SJSA1 (cell line): ENCODE measurements at places on chromosomes 4 and X.
A peak's percentile ranks its signal among the peaks of the same experiment; 100 is the strongest.

GRCh38 chr4:13938299-13938698 is 310.8 kb upstream of the BOD1L1 start:
- H3K36me3 ChIP-seq = no peaks in the 10 kb centered on the region
- H3K4me3 ChIP-seq = no peak overlapping the region
- no peak for DNase-seq
- H3K27ac ChIP-seq = no peak overlapping the region

DNA sequence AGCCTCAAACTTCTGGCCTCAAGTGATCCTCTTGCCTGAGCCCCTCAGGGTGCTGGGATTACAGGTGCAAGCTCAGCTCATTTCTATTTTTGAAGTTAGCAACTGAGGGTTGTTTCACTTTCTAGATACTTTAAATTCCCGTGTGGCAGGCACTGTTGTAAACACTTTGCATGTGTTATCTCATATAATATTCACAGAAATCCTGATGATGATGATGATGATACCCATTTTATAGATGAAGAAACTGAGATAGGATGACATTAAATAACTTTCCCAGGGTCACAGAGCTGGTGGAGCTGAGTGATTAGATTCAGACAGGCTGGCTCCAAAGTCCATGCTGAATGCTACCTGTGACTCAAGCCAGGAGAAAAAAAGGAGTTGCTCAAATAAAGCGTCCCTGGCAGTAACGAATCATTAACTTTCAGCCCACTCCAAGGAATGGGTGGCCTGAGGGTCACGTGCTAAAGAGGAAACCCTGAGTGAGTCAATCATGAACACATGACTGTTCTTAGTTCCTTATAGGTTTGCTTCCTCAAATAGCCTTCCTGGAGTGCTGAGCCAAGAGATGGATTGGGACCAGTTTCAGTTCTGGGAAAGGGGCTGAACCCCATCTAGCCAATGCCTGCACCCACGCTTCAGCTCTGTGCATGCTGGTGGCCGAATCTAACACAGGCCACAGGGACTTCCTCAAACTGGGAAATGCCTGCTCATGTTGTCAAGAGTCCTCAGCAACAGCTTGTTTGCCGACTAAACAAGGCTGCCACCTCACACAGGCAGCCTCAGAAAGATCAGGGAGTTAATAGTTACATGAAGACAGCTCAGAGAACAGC is 52.8 kb downstream of the RBM47 start:
- no peaks in the 10 kb centered on the region for H3K27me3 ChIP-seq
- peak; percentile 11 for DNase-seq
- no peaks in the 10 kb centered on the region; the same call in 1 of the 2 replicates for H3K4me1 ChIP-seq
- no peaks in the 10 kb centered on the region for H3K36me3 ChIP-seq
- H3K27ac ChIP-seq = peak overlapping the region; percentile 29; the same call in 1 of the 2 replicates

DNA sequence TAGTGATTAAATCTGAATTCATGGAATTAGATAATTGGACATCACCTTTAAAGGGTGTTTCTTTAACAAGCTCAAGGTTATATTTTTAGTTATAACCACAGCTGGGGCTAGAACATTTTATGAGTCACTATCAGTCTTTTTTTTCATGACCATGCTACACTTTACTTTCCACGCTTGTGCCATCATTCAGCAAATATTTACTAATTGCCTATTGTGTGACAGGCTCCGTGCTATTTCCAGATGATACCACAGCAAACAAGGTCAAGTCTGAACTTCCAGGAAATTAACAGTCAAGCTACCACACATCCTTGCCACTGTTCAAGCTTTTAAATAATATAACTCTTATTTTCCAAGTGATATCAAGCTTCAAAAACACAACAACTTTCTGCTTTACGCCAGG is 16.5 kb downstream of the SPANXN3 start:
- no peak overlapping the region for H3K4me3 ChIP-seq
- no peak overlapping the region for H3K27ac ChIP-seq
- no peaks in the 10 kb centered on the region for H3K4me1 ChIP-seq
- DNase-seq = no peak
- no peaks in the 10 kb centered on the region for H3K36me3 ChIP-seq

DNA sequence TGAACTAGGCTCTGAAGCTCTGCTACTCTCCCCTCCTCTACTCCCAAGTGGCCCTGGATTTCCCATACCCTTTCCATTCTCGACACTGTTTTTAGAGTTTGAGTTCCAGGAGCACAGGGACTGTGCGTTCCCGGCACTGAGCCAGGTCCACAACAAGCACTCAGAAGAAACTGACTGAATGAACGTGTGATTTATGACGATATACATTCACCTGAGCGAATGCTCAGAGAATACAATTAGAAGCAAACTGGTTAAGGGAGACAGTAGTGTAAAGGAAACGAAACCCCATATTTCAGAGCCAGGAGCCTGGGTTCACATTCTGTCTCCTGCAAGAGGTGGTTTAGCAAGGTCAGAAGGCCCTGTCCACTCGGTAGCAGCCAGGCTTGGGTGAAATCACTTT is 1.4 kb upstream of the KIAA0232 start:
- H3K27me3 ChIP-seq = no peaks in the 10 kb centered on the region
- no peak overlapping the region for H3K4me3 ChIP-seq

- no peaks in the 10 kb centered on the region for H3K4me1 ChIP-seq
- H3K4me3 ChIP-seq = no peak overlapping the region
- no peak overlapping the region for H3K27ac ChIP-seq
These were observed 181.0 kb upstream of the TLL1 start for GRCh38 chr4:165692082-165692481.

GRCh38 chr4:688854-689681 is at the start of gene SLC49A3:
Gene SLC49A3, minus strand, starts transcription at chr4:689151. Its CDS starts 24 bp downstream, at chr4:689127.
- no peak within 1 kb of the TSS for H3K4me3 ChIP-seq
- no peaks in the 10 kb centered on the region for H3K27me3 ChIP-seq
- DNase-seq = no peak
- no peak within 1 kb of the TSS for H3K27ac ChIP-seq
- no peaks in the 10 kb centered on the region for H3K36me3 ChIP-seq

DNA sequence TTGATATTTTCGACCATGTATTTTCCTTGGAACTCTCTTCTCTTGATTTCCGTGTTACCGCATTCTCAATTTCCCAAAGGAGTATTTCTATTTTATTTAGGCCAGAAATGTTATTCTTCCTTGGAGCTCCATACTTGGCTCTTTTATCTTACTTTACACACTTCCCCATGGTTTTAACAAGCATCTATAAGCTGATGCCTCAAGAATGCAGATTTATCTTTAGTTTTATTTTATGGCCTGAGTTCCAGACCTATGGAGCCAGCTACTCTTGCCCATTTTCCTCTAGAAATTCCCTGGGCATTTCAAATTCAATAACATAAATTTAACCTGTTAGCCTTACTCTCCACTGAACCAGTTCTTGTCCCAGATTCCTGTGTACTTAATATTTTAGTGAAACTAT is 43.7 kb downstream of the SULT1E1 start:
- DNase-seq = no peak
- no peak overlapping the region for H3K27ac ChIP-seq
- H3K27me3 ChIP-seq = no peaks in the 10 kb centered on the region; the same call in 1 of the 2 replicates
- no peak overlapping the region for H3K4me3 ChIP-seq
- H3K4me1 ChIP-seq = no peaks in the 10 kb centered on the region

DNA sequence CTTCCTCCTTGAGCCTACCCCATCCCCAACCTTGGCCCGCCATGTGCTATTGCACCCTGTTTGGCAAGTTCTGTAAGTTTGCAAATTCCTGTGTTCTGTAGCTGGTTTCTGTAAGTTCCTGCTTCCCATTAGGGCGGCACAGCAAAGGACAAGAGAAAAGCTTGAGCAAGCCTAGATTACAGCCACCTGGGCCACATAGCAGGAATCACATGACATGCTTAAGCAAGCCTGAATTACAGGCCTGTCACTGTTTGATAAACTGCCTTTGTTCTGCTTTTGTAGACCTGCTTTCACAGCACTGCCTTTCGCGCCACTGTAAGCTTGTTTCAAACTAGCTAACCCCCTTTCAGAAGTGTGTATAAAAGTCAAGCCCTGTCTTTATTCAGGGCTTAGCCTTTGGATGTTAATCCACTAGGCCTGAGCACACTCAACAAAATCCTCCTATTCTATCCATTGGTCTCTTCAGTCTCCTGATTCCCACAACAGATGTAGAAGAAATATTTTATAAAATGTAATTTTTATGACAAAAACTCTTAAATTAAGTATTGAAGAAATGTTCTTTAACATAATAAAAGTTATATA is 906.8 kb upstream of the NDST4 start:
- no peaks in the 10 kb centered on the region for H3K36me3 ChIP-seq
- no peaks in the 10 kb centered on the region for H3K27me3 ChIP-seq
- no peak for DNase-seq
- no peak overlapping the region for H3K27ac ChIP-seq
- H3K4me1 ChIP-seq = no peaks in the 10 kb centered on the region

DNA sequence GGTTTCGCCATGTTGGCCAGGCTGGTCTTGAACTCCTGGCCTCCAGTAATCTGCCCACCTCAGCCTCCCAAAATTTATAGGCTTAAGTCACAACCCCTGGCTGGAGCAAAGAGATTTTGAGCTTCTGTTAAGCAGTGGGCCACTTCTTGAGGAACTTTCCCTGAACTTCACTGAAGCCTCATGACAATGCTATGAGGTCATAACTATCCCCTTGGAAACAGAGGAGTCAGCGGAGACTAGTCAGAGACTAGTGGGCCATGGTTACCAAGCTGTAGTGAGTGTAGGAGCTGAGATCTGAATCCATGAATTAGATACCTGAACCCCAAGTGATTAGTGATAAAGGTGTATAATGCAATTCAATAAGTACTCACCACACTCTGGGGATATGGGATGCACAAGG is 145.1 kb upstream of the MSX1 start:
- no peak overlapping the region for H3K4me3 ChIP-seq
- H3K4me1 ChIP-seq = no peaks in the 10 kb centered on the region
- no peak for DNase-seq
- no peak overlapping the region for H3K27ac ChIP-seq
- no peaks in the 10 kb centered on the region for H3K27me3 ChIP-seq
- H3K36me3 ChIP-seq = no peaks in the 10 kb centered on the region

DNA sequence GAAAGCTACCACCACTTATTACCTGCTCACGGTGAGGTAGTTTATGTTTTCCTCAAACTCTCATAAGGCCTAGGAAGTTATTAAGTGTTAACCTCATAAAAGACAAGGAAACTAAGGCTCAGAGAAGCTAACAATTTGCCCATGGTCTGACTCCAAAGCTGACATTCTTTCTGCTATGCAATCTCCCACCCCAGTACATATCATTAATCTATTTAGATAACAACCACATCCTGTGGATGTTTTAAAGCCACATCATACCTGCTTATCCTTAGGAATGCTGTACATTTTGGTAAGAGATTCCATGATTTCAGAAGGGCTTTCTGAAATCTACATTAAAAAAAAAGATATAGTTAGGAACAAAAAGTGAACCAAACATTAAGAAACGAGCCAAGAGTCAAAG is 55.4 kb downstream of the HUWE1 start:
- H3K27ac ChIP-seq = no peak overlapping the region
- no peak overlapping the region for H3K4me3 ChIP-seq
- H3K27me3 ChIP-seq = no peaks in the 10 kb centered on the region
- H3K4me1 ChIP-seq = no peaks in the 10 kb centered on the region

DNA sequence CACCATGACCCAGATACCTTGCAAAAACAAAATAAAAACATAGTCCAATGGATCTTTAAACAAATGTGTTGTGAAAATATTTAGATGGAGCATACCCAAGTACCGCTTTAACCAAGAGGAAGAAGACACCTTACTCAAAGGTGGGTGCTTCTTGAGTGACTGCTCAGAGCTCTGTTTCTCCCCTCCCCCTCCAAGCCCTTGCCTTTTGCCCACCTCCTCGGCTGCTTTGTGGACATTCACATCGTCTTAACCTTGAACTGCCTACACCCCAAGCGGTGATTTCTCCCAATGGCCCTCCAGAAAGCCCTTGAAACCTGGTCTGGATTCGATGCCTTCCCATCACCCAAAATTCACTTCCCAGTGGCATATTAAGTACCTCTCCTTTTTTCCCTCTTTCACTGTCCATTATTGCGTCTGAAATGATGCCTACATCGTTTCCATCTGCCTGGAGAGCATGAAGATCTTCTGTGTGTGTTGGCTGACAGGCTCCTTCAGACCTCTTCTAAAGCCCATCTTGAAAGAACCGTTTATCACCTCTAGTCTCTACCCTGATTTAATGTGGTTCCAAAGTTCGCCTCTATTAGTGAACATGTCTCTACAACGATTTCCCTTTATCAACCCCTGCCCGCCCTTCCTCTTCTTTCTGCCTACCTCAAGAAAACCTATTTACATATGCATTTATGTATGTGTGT is 968 bp downstream of the GPRIN3 start:
- H3K4me3 ChIP-seq = no peak overlapping the region
- peaks cover 4% of the 10 kb centered on the region for H3K4me1 ChIP-seq
- no peak overlapping the region for H3K27ac ChIP-seq

GRCh38 chrX:63661676-63662075 is 123.3 kb downstream of the ARHGEF9 start:
- 0 out of 2 replicates have a peak, but pooled peaks cover 7% of the 10 kb centered on the region for H3K36me3 ChIP-seq
- H3K27me3 ChIP-seq = no peaks in the 10 kb centered on the region
- H3K27ac ChIP-seq = no peak overlapping the region
- no peak for DNase-seq
- peaks cover 43% of the 10 kb centered on the region for H3K4me1 ChIP-seq

DNA sequence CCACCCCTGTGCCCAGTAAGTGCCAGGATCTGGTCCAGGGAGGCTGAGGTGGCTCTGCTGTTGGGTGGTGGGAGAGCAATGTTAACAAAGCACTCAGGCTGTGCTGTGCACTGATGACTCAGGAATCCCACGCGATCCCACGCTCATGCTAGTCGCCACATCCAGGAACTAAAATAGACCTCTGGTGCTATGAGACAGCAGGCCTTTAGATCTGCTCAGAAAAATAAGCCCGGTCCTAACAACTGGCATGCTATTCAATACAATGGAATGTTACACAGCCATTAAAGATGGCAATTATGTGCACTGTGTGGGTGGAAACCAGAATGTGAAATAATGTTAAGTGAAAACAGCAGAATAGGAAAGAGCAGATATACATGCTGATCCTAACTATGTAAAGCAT is 26.0 kb downstream of the ARL13A start:
- no peak overlapping the region; the same call in 1 of the 2 replicates for H3K27ac ChIP-seq

DNA sequence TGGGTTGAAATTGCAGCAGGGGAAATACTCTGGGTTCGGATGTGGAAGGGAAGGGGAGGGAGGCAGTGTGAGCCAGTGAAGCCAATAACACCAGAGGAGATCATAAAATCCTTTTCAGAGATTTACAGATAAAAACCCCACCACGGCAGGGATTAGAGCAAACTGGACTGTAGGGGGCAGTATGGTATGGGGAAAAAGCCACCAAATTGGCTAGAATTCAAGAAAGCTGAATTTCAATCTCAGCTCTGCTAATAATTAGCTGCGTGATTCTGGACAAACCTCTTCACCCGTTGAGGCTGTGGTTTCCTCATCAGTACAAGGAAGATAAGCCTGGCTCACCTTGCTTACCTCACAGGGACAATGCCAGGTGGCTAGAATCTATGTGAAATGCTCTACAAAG is 108.1 kb downstream of the ATG4A start:
- H3K4me1 ChIP-seq = no peaks in the 10 kb centered on the region
- no peaks in the 10 kb centered on the region for H3K36me3 ChIP-seq
- H3K27ac ChIP-seq = no peak overlapping the region

DNA sequence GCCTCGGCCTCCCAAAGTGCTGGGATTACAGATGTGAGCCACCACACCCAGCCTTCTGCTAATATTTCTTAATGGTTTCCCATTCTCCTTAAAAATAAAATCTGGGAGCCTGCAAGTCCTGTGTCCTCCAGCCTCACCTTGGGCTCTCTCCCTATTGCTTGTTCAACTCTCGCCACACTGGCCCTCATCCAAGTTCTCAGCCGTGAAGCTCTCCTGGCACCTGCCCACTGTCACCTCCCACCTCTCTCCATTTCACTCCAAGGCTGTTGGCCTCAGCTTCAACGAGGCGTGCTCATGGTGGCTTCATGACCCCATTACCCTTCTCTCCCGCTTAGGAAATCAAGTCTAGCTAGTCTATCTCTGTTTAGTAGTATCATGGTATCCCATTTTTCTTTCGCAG is 9.5 kb upstream of the ETNPPL start:
- DNase-seq = no peak
- H3K4me1 ChIP-seq = no peaks in the 10 kb centered on the region
